ENCODE measurements at places on chromosomes 12 and 14.
A peak's percentile ranks its signal among the peaks of the same experiment; 100 is the strongest.

DNA sequence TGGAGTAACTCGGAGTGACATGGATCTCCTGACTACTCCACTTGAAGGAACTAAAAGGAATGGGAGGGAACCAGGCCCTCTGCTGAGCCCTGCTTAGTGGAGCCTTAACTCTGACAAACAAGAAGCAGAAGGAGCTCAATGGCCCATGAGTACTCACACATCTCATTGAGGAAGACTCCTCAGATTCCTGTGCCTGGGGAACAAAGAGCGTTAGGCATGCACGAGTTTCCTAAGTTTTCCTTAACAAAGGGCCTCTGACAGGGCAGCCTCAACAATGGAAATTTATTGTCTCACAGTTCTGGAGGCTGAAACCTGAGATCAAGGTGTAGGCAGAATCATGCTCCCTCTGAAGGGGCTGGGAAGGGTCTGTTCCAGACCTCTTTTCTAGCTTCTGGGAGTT lies 185.7 kb upstream of the NTF3 start:
- DNase-seq = no peak

DNA sequence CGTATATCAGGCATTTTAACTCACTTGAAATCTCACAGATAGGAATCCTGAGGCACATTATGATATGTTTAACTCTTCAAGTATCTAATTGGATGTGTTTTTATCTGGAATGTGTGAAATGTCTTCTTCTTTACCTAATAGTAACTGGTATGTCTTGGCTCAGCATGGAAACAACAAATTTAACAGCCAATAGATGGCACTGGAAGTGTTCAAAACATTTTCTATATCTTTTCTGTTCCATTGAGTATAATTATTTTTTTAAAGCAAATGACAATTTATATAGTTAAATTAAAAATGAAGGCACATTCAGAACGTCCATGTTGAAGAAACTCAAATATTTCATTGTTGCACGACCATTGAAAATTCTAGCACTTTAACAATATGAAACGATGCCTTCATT lies 164.6 kb upstream of the SLC16A7 start:
- peak; percentile 50 for DNase-seq

DNA sequence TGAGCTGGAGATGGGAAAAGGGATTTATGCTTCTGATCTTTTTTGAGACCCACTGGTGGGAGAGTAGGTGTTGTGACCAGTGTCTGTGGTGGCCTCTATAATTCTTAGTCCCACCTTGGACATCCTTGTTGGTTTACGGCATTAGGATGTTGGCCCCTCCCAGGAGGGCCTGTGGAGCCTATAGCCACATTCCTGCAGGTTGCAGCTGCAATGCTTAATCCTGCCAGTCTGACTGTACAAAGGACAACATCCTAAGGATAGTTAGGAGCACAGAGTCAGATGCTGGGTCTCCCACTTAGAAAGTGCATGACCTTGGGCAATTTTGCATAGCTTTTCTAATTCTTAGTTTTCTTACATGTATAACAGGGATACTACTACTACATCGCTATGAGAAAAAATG lies 150.9 kb upstream of the SLC38A2 start:
- peak; percentile 36 for DNase-seq

DNA sequence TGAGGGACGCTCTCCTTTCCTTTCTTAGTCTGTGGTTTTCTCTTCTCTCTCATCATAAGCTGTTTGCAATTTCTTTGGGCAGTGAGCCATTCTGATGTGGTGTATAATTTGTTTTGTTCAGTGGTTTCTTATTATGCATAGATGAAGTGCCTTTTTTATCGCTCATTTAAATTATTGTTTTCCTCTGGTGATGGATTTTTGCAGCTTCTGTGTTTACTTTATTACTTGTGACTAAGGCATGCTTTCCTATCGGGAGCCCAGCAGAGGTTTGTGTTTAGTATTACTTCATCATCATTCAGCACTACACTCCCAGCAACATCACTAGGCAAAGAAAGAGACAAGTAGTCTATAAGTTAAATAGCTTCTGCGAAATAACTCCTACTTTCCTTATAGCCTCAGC lies 586.6 kb upstream of the NOVA1 start:
- peak; percentile 3 for DNase-seq

DNA sequence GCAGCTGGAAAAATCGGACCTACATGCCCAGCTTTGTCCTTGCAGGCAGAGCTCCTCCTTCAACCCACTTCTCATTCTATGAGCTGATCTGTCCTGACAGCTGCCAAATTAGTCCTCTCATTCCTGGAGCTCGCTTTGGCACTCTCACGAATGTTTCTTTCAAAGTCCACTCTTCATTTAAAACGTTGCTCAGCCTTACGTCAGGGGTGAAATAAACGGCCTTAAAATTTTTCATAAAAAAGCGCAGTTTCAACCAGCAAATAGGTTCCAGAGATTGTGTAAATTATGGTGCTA lies 120.9 kb upstream of the HIF1A start:
- DNase-seq = no peak

GRCh38 chr12:11767798-11768197 lies 118.3 kb downstream of the ETV6 start:
- DNase-seq = no peak

DNA sequence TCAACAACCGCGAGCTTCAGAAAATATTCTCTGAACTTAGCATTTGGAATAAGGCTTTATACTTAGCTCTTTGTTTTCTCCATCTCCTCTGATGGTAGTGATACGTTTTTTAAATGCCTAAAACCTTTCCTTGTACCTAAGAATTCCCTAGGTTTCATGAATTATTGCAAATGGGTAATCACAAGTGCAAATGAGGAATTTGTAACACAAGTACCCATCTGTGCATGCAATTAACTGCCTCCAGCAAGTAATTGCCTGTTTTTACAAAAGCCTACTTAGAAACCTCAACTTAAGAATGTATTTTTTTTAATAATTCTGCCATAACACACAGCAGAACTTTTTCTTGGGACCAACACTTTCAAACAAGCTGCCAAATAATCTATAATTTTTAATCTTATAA lies 149.2 kb downstream of the PHLDA1 start:
- no peak for DNase-seq

- DNase-seq = no peak
Observed at GRCh38 chr14:62103464-62103863, 341.2 kb downstream of the SNAPC1 start.

DNA sequence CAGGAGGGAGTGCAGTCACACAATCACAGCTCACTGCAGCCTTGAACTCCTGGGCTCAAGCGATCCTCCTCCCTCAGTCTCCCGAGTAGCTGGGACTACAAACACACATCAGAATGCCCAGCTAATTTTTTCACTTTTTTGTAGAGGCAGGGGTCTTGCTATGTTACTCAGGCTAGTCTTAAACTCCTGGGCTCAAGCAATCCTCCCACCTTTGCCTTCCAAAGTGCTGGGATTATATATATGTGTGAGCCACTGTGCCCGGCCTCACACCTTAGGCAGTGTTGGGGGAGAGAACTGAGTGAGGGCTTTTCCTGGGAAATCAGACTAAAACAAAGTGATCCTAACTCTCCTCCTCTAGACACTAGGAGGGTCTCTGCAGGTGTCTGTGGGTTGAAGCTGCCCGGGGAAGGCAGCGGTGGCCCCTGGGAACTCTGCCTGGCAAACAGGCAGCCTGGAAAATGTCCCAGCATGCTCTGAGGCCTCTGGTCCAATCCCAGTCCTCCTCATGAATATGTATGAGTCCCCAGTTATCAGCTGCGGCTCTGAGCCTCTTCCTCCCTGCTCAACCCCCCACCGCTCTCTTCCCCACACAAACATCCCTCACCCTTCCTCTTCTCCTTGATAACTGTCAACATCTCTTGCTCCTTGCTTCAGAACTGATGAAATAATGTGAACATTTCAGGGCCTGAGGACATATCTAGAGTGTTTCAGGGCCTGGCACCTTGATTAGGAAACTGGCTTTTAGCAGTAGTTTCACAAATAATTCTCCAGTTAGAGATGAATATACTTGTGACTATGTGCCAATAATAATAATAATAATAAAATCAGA lies 7.9 kb upstream of the NAA25 start:
- DNase-seq = no peak

DNA sequence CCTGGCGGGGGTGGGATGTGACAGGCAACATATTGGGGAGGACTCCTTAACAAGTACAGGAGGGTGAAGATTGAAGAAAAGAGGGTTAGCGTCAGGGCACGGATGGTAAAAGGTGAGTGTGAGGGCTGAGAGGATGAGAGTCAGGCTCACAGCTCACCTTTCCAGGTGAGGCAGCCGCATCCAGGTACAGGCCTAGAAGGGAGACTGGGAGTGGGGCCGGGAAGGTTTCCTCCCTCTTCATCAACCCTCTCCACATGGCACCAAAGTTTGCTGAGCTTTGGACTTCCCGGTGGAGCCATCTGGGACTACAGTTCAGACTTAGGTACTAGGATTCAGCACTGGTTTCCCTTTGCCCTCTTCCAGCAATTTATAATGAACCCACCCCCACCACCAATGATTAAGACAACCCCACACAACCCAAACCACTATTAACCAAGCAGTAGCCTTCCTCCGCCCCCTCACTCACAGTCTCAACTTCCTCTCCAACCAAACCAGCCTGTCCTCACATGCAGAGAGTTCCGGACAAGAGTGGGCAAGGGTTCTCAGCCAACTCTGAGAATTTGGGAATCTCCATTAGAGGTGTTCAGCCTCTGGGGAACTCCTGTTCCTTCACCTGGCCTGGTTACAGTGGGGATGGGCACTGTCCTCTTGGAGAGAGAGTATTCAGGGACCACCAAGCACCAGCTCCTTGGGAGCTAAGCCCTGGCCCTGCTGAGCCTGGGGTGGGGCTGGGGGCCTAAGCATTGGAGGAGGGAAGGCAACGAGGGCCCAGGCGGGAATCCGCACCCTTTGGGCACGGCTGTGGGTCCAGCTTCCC lies 2.4 kb upstream of the HOXC4 start:
- no peak for DNase-seq

GRCh38 chr12:48810903-48811431 lies 7.3 kb upstream of the CACNB3 start:
- peak; percentile 83 for DNase-seq

- DNase-seq = no peak
Observed at GRCh38 chr12:110869026-110869425, 22.2 kb downstream of the CCDC63 start.

Data from adipocyte (in vitro differentiated cells).